PC-3 (cell line): ENCODE measurements at places on chromosomes 2 and 18. TPM values are rescaled to one million over a fixed set of nuclear protein-coding genes. Genes with fewer than 3 reads are reported as not detected.

DNA sequence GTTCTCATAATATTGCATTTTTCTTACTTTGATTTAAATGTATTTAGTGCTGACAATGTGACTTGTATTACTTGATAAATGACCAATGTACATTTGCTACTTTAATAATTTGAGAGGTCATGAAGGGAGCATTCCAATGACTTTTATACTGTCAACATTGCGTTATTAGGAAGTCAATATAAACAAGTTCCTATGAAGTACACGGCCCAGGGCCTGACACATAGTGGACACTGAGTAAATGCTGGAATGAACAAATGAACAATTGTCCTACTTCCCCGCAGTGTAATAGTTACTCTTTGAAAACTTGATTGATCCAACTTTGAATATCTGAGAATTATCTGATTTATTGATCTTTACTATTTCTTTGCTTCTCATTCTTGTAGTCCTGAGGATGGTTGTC lies 47.3 kb downstream of the PKP4 start:
- DNase-seq, result no peak
- no peak overlapping the region for H3K4me3 ChIP-seq
- H3K4me1 ChIP-seq, result peaks cover 4% of the 10 kb centered on the region; the same call in 1 of the 2 replicates
- H3K36me3 ChIP-seq, result no peaks in the 10 kb centered on the region
- H3K27ac ChIP-seq, result no peak overlapping the region

- H3K27ac ChIP-seq, result no peak overlapping the region
- H3K4me3 ChIP-seq, result no peak overlapping the region
- H3K4me1 ChIP-seq, result peaks cover 20% of the 10 kb centered on the region; the same call in 1 of the 2 replicates
- H3K27me3 ChIP-seq, result no peaks in the 10 kb centered on the region
- peaks cover 23% of the 10 kb centered on the region for H3K36me3 ChIP-seq
- no peak for DNase-seq
Observed at GRCh38 chr18:23506393-23506792, 3.1 kb downstream of the RMC1 start.

DNA sequence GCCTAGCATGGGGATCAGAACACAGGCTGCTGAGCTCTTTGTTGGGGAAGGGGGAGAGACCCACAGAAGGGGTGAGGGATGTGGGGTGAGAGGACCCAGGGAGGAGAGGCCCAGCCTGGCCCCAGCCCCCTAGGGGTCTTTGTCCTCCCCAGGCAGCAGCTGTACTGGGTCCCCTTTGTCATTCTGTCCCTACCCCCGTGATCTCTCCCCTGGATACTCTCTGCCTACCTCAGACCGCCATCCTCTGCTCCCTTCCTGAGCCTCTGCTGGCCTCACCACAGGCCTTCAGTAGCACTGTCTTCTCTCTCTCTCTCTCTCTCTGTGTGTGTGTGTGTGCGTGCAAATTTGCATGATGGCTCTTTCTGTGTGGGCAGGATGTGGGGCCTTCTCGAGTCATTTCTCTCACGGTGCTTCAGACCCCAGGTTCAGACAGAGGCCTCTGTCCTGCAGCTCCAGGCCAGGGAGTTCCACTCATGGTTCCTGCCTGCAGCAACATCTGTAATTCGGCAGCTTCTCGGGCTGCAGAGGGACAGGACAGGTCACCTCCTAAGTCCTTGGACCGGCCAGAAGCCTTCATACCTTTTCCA lies 1.4 kb downstream of the PSD4 start:
- H3K4me3 ChIP-seq, result no peak overlapping the region
- DNase-seq, result no peak
- H3K36me3 ChIP-seq, result no peaks in the 10 kb centered on the region

GRCh38 chr2:79935771-79936657 lies 368.5 kb downstream of the LRRTM1 start:
- H3K4me1 ChIP-seq, result no peaks in the 10 kb centered on the region
- H3K27ac ChIP-seq, result no peak overlapping the region

DNA sequence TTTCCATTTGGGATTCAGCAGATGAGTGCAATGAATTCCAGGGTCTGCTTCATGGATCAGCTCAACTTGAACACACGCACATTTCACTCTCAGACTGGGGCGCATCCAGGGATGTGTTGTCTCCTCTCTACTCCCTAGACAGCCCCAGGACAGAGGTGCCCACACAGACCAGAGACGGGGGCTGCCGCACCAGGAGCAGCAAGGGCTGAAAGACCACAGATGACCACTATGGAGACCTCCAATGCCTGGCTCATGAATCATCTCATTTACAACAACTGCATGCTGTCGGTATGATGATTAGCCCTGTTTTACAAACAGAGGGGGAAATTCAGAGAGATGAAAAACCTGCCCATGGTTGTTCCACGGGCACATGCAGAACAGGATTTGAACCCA lies 63.1 kb downstream of the CYP26B1 start:
- H3K4me3 ChIP-seq, result no peak overlapping the region
- H3K27me3 ChIP-seq, result no peaks in the 10 kb centered on the region
- no peak overlapping the region for H3K27ac ChIP-seq
- no peak for DNase-seq

GRCh38 chr2:71609029-71609428 lies 155.7 kb downstream of the DYSF start:
- H3K36me3 ChIP-seq, result no peaks in the 10 kb centered on the region
- no peak overlapping the region for H3K27ac ChIP-seq
- no peak for DNase-seq
- H3K4me1 ChIP-seq, result peaks cover 5% of the 10 kb centered on the region; the same call in 1 of the 2 replicates

DNA sequence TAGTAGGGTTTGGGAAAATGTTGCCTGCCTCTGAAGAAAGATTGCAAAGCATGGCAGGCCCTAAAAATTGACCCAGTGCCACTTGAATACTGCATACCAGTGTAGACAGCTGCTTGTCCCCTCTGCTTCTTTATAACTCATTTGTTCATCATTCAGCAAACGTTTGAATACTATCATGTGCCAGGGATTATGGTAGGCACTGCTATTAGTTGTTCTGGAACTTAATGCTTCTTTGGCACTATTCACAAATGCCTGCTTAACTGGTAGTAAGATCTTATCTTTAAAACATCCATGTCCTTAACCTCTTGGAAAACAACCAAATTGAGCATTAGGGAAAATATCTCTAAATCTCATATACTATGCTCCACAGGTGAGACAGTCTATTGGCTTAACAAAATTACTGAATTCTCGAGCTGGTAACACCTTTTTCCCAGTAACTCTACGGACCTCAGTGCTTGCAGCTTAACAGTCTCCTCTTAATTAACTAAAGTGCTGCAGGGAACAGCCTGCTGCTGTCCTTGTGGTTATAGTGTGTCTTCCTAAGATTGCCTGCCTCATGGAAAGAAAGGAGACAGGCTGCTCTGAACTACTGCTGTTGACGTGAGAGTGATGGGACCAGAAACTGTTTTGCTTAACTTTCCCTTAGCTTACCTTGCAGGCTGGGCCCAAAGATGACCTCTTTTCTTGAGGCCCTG lies 93.2 kb downstream of the MIB1 start:
- no peaks in the 10 kb centered on the region for H3K4me1 ChIP-seq
- H3K36me3 ChIP-seq, result no peaks in the 10 kb centered on the region; the same call in 1 of the 2 replicates
- H3K27me3 ChIP-seq, result no peaks in the 10 kb centered on the region

ADRA2B gene
- total RNA-seq, result 0.12 TPM in 1 of 2 replicates, not detected in the other

RAB17 gene
- 28.9 and 52.2 TPM in 2 replicates for total RNA-seq

AMER3 gene
- not detected in 2 replicates for total RNA-seq

GAREM2 gene
- 1.4 and 1.8 TPM in 2 replicates for total RNA-seq

MEP1B gene
- total RNA-seq, result not detected in 2 replicates
